ENCODE measurements at places on chromosomes 5 and 9.

DNA sequence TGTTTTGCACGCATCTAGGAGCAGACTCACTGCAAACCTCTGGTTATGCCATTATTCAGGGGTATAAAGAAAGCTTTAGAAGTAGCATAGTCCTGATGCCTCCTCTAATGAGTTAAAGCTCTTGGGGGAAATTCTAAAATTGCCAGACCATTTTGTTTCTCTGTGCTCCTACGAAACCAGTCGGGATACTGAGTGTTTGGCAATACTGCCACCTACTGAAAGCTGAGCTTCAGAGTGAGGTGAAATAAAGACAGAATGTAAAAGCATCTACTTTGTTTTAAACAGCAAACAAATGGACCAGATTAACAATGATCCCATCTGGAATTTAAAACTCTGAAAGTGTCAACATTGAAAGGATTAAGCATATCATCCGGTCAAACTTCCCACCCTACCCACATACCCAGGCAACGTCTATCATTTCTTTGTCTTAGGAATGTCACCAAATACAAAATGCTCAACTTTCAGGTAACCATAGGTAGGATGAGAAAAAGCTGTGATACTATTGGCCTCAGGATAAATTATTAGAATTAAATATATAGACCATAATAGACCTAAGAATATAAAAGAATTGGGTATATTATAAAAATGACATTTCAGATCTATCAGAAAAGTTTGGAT is 77.8 kb upstream of the SHISAL2B start:
- no peak for DNase-seq

GRCh38 chr5:123035918-123036390 is 571 bp downstream of the PPIC start:
- no peak for DNase-seq

- DNase-seq, result no peak
These were observed 58.6 kb downstream of the TMC1 start for GRCh38 chr9:72579880-72580550.

DNA sequence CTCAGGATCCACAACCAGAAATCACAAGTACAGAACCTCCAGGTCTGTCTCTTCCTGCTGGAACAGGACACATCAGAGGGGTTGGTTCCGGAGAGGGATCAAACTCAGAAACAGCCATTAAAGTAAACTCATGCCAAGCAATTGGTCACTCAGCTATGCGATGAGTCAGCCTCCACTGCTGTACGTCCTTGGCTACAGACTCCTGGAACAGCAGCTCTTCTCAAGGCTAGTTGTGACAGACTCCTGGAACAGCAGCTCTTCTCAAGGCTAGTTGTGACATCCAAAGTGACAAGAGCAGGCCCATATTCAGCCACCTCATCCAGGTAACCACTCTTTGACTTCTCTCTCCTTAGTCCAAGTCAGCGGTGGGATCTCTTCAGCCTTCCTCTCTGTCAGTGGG is at the start of gene SPINK13:
TSS of gene SPINK13 (plus strand) at position 229 of the 400 bp plus-strand sequence. CDS start 1,279 bp downstream, outside the sequence.
- no peak for DNase-seq

DNA sequence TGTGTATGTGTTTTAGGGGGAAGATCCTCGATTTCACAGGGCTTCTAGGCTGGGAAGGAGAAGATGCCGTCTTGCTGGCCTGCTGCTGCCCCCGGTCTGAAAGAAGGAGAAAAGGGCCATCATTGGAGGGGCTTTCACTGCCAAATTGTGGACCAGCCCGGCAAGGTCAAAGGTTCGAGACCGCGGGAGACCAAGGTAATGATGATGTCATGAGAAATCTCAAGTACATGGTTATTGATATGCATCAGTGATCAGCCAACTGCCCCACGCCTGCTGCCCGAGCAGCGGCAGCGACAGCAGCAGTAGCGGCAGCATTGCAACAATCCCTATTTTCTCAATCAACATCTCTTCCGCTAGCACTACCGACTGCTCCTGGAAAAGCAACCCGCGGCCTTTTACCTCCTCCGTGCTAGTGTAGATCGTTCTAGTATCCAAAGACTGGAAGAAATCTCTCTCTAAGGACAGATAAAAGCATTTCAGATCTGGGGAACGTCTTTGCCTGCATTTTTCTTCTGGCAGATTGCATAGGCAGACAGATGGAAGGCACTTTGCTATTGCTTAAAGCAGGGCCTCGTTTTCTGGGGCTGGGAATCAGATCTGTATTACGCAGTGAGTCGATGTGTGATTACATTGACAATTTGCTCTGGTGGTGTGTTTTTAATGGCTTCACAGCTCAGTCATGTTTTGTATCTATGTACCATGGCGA is 215.3 kb downstream of the MEF2C start:
- DNase-seq, result no peak

DNA sequence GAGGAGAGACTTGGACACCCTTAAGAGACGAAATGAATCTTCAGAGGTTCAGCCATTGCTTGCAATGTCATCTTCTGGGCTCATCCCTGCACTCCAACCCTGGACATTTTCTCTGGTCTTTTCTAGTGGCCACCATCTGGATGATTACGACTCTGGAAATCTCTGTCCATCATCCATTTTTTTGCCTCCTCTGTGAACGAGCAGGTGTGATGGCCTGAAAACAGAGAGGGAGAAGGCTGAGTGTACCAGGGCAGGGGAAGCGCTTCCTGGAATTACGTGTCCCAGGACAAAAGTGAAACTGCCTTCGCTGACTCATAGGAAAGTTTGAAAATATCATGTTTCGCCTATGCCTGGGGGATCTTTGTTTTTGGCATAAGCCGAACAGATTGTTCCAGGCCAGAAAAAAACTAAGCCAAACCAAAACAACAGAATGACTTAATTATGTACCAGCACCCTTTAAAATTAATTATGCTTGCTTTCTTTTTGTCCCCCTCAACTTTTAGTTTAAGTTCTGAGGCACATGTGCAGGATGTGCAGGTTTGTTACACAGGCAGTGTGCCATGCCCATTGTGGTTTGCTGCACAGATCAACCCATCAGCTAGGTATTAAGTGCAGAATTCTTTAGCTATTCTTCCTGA is 31.9 kb downstream of the ANKRD33B start:
- peak; percentile 30 for DNase-seq

- peak; percentile 80 for DNase-seq
These were observed 43.1 kb downstream of the POLR1E start for GRCh38 chr9:37528652-37529471.

GRCh38 chr5:133121611-133122150 is 69.9 kb downstream of the HSPA4 start:
- no peak for DNase-seq

DNA sequence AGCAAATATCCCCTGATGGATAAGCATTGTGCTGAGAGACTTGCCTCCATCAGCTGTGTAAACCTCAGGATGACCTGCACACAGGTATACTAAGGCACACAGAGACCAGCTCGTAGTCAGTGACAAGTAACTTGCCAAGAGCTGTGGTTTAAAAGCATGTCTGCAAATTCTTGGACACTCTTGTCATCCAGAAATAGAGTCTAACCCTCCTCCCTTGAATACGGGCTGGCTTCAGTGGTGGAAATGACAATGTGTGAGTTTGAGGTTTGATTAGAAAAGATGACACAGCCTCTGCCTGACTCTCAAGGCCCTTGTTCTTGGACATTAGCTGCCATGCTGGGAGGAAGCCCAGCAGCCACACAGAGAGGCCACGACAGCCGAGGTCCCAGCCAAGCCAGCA is 114.4 kb downstream of the GADD45G start:
- DNase-seq, result no peak

DNA sequence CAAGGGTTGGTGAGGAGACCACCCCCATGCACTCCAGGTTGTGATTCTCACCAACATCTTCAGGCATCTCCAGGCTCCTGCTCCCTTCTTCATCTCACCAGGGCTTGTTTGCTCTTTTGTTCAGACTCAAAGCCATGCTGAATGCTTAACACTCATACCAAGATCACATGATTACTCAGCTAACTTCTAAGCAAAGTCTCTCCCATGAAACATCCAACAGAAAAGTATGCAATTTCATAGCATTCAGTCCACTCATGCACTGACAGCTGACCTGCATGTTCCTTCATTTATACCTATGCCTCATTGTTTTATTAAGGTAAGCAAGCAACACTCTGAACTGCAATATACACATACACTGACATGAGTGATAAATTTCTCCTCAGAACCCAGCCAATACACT is 69.0 kb downstream of the SHC3 start:
- no peak for DNase-seq

DNA sequence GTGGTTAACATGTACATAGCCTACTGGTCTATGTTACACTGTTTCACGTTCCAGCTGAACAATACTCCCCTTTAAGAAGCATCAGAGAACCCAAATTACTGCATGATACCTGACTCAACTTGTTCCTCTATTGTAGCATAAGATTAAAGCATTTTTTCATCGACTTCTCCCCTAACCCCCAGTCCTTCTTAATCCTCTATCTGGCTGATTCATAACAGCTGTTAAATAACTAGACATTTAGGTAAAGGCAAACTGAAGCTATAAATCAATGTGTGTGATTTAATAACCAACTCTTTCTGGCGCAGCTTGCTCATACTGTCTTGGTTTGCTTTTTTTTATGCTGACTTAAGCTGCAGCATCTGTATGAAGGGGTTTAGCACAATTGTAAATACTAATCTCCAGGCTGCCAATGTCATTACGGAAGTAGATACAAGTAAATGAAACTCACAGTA is 94.2 kb upstream of the MTAP start:
- DNase-seq, result no peak

- no peak for DNase-seq
These were observed 139.8 kb downstream of the ESM1 start for GRCh38 chr5:54845567-54845941.

DNA sequence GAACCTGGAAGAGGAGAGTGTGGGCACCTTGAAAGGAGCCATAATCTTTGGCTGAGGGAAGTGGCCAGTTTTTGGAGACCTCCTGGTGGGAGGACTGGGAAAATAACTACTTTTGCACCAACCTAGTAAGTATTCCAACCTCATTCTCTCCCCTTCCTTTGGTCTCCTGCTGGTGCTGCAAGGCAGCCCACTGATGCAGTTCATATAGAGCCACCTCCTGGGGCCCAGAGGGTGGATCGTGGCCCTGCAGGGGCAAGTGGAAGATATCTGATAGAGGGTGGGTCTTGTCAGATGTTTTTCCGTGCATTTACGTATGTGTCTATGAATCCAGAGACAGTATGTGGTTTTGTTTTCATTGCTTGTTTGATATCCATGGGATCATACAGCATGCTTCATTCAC is 172.8 kb upstream of the PITX1 start:
- DNase-seq, result no peak

GRCh38 chr9:21287280-21287679 is 17.8 kb downstream of the IFNA5 start:
- DNase-seq, result no peak

GRCh38 chr5:97136475-97136874 is 5.9 kb downstream of the LIX1 start:
- no peak for DNase-seq

GRCh38 chr9:5531101-5531882 is 21.0 kb downstream of the PDCD1LG2 start:
- no peak for DNase-seq

DNA sequence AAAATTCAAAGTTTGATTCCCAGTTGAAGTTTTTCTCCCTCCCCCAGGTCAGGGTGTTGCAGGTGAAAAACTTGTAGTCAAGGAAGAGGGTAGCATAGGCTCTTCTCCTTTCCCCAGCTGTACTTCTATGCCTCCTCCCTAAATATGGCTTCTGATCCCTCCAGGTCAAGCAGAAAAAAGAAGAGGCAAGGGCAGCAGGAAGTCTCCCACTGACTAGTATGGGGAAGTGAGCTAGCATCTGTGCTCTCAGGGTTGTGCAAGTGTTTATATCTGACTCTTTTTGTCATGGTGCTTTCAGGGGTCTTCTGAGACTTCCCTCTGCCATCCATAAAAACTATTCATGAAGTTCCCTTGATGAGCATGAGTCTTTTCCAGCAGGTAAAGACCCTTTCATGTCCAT is 76.0 kb downstream of the ATPSCKMT start:
- DNase-seq, result no peak

GRCh38 chr5:112906637-112907036 is 15.4 kb downstream of the REEP5 start:
- no peak for DNase-seq

GRCh38 chr5:61401726-61402125 is 69.7 kb downstream of the ZSWIM6 start:
- no peak for DNase-seq

- DNase-seq, result no peak
These were observed 9.2 kb upstream of the ESM1 start for GRCh38 chr5:54994628-54995027.

DNA sequence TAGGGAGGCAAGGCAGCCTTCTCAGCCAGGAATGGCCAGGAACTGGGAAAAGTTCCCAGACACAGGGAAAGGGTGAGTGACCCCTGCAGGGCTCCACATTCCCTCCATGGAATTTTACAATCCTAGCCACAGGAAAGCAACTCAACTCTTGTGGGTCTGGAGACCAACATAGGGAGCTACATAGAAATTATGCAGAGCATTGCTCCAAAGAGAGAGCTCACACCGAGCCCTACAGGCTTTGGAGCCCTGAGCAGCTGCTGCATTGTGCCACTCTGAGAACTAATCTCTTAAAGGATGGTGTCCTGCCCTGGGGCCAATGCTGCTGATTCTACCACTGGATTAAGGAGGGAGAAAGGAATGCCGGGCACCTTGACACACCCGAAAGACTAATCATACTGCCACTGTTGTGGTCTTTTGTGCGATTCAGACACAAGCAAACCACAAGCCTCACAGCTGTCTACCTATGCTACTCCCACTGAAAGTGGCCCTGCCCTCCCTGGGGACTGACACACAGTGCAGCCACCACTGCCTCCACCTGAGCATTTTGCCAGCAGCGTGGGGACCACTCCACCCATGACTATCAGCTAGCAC is 1089.8 kb upstream of the NUDT12 start:
- DNase-seq, result no peak

DNA sequence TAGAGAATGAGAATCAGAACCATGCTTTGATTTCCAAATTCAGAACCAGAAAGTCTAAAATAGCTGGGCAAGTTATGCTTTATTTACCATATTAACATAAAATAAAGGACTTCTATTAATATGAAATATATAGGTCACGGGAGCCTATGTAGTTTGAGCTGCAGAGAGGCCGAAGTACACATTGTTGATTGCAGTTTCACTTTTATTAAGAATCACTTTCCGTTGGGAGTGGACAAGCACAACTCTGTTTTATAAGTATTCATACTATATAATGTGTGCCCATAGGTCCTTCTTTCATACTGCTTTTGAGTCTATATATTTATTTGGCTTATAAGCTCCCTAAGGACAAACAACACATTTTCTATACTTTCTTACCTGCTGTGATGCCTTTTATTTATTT is 58.7 kb upstream of the DMRT3 start:
- no peak for DNase-seq

DNA sequence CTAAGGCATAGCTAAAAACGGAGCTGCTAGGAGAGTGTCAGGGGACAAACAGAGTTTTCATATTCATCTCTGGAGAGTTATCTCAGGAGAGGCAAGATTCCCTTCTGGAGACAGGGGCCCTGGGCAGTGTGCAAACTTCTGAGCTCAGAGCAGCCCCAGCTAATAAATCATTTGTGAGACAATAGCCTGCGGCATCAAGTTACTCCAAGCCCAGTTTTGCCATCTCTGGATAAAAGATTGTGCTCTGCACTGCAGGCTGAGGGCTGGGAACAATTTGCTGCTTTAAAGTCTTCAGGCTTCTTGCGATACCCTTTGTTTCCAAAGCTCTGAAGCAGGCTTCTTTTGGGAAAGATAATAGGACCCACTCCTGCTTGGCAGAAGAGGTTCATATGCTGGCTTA is 164.3 kb upstream of the BRINP1 start:
- no peak for DNase-seq

All from activated CD4-positive, alpha-beta T cell treated with anti-CD3 and anti-CD28 coated beads, Interleukin-2, amount 50 U/mL, for 4 hours (primary cell).